ENCODE measurements at places on chromosomes 7 and 10. TPM values are rescaled to one million over a fixed set of nuclear protein-coding genes. Genes with fewer than 3 reads are reported as not detected.

- DNase-seq = no peak
Measured at GRCh38 chr7:22488643-22489462, 11.1 kb downstream of the STEAP1B start.

DNA sequence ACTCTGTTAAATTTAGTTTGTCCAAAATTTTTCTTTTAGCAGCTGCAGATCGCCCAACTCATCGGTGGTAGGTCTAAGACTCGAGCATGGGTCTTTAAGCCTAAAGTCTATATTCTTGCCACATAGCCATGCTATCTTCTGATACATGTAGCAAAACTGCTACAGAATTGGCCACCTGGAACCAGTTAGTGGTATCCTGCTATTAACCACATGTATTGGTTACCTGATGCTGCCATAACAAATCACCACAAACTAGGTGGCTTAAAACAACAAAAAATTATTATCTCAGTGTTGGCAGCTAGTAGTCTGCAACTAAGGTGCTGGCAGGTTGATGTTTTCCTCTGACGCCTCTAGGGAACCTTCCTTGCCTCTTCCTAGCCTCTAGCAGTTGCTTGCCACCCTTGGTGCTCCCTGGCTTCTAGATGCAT is 96.7 kb upstream of the PIK3CG start:
- DNase-seq = no peak

- no peak for DNase-seq
Measured at GRCh38 chr10:50846753-50847152, 38.7 kb downstream of the A1CF start.

- DNase-seq = no peak
Measured at GRCh38 chr10:63258920-63259678, 126.0 kb downstream of the NRBF2 start.

DNA sequence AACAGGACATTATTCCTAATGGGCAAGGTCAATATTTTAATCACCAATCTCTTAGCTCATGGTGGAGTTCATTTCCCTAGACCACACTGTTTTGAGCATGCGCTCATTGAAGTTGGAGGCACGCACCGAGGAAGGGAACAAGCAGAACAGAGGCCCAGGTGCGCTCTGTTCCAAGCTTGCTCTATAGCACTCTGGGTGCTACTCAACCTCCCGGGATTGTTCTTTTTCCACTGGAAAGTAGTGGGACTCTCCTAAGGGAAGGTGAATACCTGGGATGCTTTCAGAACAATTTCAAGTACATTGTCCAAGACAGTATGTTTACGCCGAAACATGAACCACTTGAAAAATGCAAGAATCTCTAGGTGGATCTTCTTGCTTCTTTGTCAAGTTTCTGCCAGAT is 16.2 kb downstream of the PLXNA4 start:
- DNase-seq = no peak

GRCh38 chr7:17311952-17312351 is 13.5 kb downstream of the AHR start:
- no peak for DNase-seq

DNA sequence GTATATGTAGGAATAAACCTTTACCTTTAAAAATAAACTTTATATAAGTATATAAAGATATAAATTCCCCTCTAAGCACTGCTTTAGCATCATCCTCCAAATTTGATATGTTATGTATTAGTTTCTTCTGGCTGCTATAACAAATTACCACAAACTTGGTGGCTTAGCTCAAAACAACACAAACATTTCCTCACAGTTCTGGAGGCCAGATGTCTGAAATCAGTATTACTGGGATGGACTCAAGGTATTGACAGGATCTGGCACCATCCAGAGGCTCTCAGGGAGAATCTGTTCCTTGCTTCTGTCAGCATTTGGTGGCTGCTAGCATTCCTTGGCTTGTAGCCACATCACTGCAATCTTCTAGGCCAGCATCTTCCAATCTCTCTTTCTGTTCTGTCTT is 6.7 kb upstream of the SCRN1 start:
- DNase-seq = no peak

- no peak for DNase-seq
Measured at GRCh38 chr7:24576171-24577025, 3.1 kb downstream of the PALS2 start.

DNA sequence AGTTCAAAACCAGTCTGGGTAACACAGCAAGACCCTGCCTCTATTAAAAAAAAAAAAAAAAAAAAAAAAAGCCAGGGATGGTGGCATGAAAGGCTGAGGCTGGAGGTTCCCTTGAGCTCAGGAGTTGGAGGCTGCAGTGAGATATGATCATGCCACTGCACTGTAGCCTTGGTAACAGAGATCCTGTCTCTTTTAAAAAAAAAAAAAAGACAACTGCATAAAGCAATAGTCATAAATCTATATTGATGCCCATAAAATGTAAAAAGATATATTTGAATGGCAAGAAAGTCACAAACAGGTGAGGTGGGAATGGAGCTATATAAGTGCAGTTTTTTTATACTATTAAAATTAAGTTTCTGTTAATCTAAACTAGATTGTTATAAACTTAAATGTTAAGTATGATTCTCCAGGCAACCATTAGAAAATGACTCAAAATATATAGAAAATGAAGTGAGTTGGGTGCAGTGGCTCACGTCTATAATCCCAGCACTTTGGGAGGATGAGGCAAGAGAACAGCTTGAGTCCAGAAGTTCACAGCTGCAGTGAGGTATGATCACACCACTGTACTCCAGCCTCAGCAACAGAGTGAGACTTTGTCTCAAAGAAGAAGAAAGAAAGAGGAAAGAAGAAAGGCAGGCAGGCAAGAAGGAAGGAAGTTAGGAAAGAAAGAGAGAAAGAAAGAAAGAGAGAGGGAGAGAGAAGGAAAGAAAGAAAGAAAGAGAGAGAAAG is 13.4 kb upstream of the HNRNPH3 start:
- no peak for DNase-seq

GRCh38 chr10:71323407-71323806 is 4.3 kb downstream of the SLC29A3 start:
- DNase-seq = no peak

- DNase-seq = no peak
Measured at GRCh38 chr10:1061930-1062774, 6.0 kb downstream of the WDR37 start.

DNA sequence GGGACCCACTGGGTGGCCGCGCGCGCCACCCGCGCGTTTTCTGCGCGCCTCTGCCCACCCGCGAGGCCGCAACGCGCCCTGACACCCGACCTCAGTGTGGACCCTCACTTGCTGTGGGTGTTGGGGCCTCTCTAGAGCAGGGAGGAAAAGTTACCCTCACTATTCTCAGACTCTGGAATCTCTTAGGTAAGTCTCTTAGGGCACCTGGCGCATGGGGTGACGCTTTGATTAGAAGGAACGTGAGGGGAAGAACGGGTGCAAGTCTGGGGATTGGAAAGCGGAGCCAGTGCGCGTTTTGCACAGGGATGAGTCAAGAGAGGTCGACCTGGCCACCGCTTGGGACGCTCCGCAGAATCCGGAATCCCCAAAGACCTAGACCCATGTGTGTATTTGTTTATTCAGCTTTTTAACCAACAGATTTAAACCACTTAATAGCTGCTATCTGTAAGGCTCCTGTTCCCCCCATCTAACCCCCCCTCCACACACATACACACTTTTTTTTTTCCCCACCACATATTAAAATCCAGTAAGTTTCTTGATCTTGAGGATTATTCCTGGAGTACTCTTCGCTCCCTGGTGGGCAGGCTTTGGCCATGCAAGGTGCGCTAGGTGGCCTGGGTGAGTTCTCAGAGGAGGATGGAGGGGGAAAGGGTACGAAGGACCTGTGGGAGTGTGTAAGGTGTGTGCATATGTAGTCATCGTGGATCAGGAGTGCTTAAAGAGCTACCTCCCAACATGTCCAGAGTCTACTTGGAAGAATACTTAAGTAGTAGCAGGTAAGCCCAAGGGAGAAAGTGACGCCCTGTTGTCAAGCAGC is 169.1 kb upstream of the PPP1R3A start:
- no peak for DNase-seq

- DNase-seq = no peak
Measured at GRCh38 chr7:9283246-9283645, 849.8 kb downstream of the NXPH1 start.

DNA sequence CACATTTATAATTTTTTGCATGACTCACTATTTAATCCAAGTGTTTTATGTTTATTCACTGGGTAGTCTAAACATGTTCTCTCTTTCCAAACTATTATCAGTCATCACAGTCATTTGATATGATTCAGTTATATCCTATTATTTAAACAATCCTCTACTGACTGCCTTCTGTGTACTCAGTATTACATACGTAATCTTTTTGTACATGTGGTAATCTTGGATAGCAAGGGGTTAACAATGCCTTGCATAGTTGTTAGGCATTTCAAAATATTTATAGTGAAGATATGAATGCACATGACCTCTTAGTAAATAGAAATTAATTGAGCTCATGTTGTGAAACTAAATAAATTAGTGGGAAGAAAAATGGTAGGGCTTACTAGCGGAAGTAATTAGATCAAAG is 379.4 kb upstream of the KIAA1217 start:
- DNase-seq = no peak

- DNase-seq = no peak
Measured at GRCh38 chr7:44697136-44698045, 51.3 kb upstream of the ZMIZ2 start.

GRCh38 chr7:106731187-106731586 is 70.2 kb upstream of the CCDC71L start:
- DNase-seq = no peak

GRCh38 chr10:114691442-114691941 is 33.4 kb upstream of the ABLIM1 start:
- DNase-seq = no peak

GRCh38 chr10:123521076-123521475 is 145.1 kb upstream of the GPR26 start:
- peak; percentile 88 for DNase-seq

- no peak for DNase-seq
Measured at GRCh38 chr7:70379210-70379609, 752.7 kb upstream of the GALNT17 start.

- no peak for DNase-seq
Measured at GRCh38 chr7:123522066-123522465, 12.3 kb downstream of the IQUB start.

DNA sequence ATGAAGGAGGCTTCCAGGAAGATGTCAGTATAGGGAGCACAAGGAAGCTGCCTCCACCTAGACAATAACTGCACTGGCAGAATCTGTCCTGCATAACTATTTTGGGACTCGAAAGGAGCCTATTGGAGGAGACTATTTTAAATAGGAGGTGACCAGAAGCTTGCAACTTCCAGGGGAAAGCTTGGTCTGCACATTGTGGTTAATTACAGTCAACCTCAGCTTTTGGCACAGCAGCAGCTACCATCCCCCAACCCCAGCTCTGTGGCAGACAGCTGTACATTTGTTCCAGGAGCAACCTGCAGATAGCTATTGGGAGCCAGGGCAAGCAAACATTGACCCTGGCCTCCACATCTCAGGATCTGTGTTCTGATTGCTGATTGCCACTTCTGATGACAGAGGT is 46.3 kb upstream of the NANOS1 start:
- peak; percentile 31 for DNase-seq

GRCh38 chr7:120030876-120031275 is 242.1 kb upstream of the KCND2 start:
- DNase-seq = no peak

GRCh38 chr10:125370578-125370977 is 210.2 kb upstream of the CTBP2 start:
- no peak for DNase-seq

GRCh38 chr10:51759896-51760534 is 60.6 kb upstream of the CSTF2T start:
- no peak for DNase-seq

DLX6 gene
- not detected for total RNA-seq

PTN gene
- total RNA-seq = 5.4 TPM

ANXA11 gene
- 146 TPM for total RNA-seq

GLCCI1 gene
- total RNA-seq = 3.9 TPM

BTBD16 gene
- not detected for total RNA-seq

MMD2 gene
- not detected for total RNA-seq

CCT6A gene
- total RNA-seq = 87.7 TPM

ITPRID1 gene
- not detected for total RNA-seq

DEPP1 gene
- 413 TPM for total RNA-seq

OPN1SW gene
- not detected for total RNA-seq

PUS7 gene
- 12.6 TPM for total RNA-seq

CEP55 gene
- total RNA-seq = not detected

ATXN7L1 gene
- total RNA-seq = 12.5 TPM

ADO gene
- total RNA-seq = 22.4 TPM

SUN3 gene
- total RNA-seq = not detected

GIMAP7 gene
- 20.4 TPM for total RNA-seq

LIPK gene
- not detected for total RNA-seq

Data from esophagus muscularis mucosa (tissue), 4 donors.